Left ventricle myocardium inferior (tissue), 1 donor: ENCODE measurements at places on chromosomes 7 and 10. TPM values are rescaled to one million over a fixed set of nuclear protein-coding genes. Genes with fewer than 3 reads are reported as not detected.
A peak's percentile ranks its signal among the peaks of the same experiment; 100 is the strongest.

DNA sequence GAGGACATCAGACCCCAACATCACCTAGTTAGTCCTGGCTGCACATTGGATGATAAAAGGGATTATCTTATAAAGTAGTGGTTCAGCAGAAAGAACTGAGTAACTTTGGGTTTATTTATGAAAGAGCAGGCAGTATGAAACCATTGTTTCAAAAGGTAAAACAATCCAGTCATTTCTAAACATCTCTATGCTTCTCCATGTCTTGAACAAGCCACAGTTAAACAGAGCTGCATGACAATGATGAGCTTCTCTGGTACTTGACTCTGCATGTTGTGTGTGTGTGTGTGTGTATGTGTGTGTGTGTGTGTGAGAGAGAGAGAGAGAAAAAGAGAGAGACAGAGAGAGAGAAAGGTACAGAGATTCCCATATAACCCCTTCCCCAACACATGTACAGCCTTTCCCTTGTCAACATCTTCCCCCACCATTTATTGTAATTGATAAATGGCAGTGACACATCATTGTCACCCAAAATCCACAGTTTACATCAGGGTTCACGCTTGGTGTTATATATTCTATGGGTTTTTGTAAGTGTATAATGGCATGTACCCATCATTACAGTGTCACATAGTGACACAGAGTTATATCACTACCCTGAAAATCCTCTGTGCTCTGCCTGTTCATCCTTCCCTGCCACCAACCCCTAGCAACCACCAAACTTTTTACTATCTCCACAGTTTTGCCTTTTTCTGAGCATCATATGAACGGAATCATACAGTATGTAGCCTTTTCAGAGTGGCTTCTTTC is 32.8 kb upstream of the SLC18A3 start:
- no peak for DNase-seq

DNA sequence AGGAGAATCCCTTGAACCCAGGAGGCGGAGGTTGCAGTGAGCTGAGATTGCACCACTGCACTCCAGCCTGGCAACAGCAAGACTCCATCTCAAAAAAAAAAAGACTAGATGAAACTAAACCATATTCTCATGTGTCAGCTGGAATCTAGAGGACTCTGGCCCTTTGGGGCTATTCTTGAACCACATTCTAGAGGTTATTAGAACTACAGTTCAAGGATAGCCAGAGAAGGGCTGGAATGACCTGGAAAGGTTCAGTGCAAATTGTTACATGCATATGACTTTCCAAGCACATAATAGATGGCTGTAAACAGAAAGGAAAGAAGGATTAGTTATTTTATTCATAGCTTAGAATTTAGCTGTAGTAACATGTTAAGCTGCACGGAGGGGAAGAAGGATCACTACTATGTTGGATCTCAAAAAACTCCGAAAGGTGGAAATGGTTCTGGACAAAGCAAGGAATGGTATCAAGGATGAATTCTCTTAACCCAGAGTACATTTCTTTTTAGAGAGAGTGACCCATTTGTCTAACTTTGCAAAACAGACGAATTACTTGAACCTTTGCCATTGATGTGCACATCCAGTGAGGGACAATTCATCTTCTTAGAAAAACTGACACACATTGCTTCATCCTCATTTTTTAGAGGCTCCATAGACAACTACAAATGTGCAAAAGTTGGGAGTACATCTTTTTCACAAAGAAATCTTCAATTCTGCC is 124.0 kb upstream of the SAMD8 start:
- DNase-seq = no peak

The ITGA8 gene
- 1.7 TPM for total RNA-seq

DNA sequence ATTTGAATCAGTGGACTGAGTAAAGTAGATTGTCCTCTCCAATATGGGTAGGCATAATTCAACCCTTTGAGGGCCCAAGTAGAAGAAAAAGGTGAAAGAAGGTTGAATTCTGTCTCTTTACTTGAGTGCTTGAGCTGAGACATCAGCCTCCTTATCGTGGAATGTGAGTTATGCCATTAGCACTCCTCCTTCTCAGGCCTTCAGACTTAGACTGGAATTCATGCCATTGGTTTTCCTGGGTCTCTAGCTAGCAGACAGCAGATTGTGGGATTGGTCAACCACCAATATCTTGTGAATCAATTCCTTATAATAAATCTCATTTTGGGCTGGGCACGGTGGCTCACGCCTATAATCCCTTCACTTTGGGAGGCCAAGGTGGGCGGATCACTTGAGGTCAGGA is 89.2 kb downstream of the CUL2 start:
- no peak for DNase-seq

The CHST3 gene
- 18.0 TPM for total RNA-seq

The ANAPC16 gene
- 256 TPM for total RNA-seq

DNA sequence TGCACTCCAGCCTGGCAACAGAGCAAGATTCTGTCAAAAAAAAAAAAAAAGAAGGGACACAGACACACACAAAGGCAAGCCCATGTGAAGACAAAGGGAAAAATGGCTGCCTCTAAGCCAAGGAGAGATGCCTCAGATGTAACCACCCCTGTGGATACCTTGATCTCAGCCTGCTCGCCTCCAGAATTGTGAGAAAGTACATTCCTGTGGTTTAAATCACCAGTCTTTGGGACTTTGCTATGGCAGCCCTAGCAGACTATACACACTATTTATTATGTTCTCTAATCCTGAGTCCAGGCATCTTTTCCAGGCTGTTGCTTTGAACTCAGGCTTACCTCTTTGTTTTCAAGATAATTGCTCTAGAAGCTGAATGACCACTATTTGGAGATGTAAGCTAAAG is 494.3 kb downstream of the GALNT17 start:
- DNase-seq = no peak

The OR6B1 gene
- not detected for total RNA-seq

- DNase-seq = no peak
Measured at GRCh38 chr10:131078131-131078881, 233.2 kb downstream of the TCERG1L start.

The LIPM gene
- not detected for total RNA-seq

The FAM200A gene
- 6.4 TPM for total RNA-seq

DNA sequence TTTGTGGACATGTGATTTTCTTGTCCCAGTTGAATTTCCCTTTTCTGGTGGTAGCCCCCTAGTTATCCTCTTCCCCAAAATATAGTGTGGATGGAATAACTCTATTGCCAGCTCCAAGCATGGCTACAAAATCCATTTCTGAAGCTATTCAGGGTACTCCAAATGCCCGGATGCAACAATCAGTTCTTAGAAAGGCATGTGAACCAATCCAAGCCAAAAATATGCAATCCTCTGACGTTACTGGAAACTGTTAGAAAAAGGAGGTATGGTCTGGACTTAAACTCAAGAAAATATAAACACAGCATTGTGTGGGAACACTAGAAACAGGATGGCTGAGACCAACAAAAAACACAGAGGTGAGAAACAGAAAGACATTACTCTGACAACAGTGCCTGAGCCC is 347.0 kb downstream of the GPAM start:
- DNase-seq = no peak

DNA sequence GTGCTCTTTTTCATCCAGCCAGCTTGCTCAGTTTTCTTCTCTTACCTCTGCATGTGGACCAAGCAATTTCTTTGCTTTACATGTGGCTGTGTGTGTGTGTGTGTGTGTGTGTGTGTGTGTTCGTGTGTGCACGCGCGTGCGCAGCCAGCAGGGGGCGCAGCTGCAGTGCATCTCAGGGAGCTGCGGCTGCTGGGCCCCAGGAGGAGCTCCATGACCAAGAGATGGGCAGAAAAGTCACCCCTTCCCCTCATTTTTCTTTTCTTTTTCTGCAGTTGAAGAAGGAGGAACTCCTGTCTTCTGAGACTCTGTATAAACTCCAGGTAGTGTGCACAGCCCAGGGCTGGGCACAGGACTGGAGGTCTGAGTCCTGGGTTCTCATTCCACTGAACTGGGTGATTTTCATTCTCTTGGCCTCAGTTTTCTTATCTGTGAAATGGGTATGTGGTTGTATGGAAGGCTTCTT is 41.8 kb downstream of the BLNK start:
- DNase-seq = peak; percentile 70

DNA sequence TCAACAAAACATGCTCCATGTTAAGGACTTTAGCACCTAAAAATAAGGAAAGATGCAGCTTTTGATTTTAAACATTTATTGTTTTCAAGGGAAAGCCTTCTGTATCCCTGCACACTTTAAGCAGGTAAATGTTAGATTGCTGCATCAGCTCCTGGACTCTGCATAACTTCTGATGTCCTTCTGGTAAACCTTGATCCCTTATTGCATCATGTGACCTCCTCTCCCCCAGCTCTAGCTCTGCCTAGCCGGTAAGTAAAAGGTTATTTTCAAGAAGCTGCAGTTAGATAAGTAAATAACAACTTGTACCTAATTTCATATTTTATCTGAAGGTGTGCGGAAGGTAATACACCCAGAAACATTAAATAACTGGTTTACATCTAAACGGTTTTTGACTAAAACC is 37.5 kb downstream of the PDK4 start:
- no peak for DNase-seq

- no peak for DNase-seq
Measured at GRCh38 chr7:101435461-101436220, 73.0 kb downstream of the COL26A1 start.

The INTS1 gene
- 29.9 TPM for total RNA-seq

DNA sequence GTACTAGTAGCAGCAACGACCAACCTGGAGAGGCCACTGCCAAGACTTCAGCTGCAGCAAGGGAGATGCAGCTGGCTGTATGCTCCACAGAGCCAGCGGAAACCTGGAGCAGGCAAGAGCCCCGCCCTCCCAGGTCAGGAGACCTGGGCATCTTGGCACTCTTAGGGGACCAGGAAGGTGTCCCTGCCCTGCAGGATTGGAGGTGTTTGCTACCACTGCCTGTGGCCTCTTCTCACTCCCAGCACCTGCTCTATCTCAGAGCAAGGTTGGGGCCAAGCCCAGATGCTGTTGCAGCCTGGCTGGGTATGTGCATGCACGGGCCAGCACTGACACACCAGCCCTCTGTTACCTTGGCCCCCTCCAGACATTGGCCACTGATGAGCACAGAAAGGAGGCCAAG is 1512.8 kb downstream of the REEP3 start:
- no peak for DNase-seq

- DNase-seq = no peak
Measured at GRCh38 chr7:47780555-47780954, 167.7 kb downstream of the PKD1L1 start.
